ENCODE measurements at places on chromosomes 4 and X. TPM values are rescaled to one million over a fixed set of nuclear protein-coding genes. Genes with fewer than 3 reads are reported as not detected.

DNA sequence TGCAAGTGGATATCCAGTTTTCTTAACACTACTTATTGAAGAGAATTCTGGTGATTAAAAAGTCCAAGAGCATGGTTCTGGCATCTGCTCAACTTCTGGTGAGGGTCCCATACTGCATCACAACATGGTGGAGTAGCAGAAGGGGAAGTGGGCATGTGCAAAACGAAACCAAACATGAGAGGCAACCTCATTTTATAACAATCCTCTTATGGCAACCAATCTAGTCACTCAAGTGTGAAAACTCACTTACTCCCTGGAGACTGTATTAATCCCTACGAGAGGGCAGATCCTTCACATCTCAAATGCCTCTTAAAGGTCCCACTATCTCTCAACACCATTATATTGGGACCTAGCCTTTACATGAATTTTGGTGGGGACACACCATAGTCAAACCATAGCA lies 55.4 kb upstream of the TRO start:
- no peak for DNase-seq

DNA sequence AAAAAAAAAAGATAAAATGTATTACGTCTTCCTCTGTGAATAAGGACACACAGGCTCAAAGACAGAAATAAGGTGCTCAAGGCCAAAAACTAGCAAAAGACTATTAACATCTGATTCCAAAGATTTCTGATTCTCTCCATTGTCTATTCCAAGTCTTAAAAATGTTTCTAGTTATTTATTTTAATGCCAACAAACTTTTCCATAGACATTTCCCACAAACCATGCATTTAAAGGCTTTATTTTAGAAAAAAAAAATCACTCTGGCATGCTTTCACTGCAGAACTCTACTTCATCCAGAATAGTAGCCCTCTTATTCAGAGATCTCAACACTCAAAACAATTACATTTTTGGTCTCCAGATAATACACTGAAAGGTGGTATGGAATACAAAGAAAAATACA lies 545.0 kb upstream of the TENM3 start:
- no peak for DNase-seq

DNA sequence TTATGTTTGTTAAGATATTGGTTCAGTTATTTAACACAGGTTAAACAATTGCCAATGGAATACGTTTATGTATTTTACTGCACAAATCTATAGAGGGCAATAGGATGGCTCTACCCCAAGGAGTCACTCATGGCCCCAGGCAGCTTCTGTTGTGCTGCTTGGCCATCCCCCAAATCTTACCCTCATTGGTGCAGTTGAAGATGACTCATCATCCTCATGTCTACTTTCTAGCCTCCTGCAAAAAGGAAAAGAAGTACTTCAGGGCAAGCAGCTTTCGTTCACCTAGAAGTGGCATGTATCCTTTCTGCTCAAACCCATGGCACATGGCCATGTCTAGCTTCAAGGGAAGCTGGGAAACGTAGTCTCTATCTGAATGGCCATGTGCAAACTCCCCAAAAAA lies 14.2 kb downstream of the PHOX2B start:
- DNase-seq, result no peak

- peak; percentile 31 for DNase-seq
Measured at GRCh38 chrX:50470103-50471031, at the start of gene DGKK. Gene DGKK, minus strand, starts transcription at chrX:50470825. Its CDS starts 147 bp downstream, at chrX:50470678.

GRCh38 chr4:25020236-25020635 lies 10.5 kb downstream of the LGI2 start:
- DNase-seq, result peak; percentile 39

- peak; percentile 11 for DNase-seq
Measured at GRCh38 chr4:2837904-2838496, 5.6 kb upstream of the ADD1 start.

DNA sequence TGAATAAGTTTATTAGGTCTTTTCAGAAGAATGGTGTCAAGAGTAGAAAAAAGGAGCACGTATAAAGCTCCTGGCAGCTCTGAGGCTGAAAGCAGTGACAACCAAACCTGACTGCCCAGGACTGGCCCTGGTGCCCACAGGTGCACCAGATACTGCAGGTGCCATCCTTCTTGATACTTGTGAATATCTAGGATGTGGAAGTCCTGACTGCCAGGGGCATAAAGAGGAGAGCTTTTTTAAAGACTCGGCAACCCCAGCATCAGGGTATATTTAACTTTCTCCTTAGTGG lies 60.7 kb downstream of the TMEM150C start:
- no peak for DNase-seq

DNA sequence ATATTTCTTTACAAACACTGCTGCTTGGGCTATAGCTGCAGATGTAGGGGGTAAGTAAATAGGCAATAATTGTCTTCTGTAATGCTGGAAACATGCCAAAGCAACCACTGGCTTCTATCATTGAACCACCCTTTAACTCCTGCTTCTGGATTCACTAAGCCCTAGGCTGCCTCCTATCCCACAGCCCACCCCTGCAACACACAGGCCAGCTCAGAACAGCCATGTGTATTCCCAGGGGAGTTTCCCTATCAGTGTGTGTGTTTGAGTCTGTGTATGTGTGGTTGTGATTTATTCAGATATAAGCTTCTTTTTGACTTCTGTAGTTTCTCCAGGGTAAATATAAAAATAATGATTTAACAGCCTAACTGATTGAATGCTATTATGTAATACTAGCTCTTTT lies 291.3 kb downstream of the PCDH10 start:
- DNase-seq, result no peak

DNA sequence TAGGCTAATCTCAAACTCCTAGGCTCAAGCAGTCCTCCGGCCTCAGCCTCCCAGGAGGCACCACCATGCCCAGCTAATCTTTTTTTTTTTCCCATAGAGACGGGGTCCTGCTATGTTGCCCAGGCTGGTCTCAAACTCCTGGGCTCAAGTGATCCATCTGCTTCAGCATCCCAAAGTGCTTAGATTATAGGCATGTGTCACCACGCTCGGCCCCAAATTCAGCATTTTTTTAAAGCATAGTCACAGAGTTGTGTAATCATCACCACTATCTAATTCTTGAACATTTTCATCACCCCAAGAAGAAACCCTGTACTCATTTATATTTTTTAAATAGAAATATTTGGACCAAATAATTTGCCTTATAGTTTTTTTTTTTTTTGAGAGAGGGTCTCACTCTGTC lies 10.3 kb downstream of the CENPI start:
- no peak for DNase-seq

DNA sequence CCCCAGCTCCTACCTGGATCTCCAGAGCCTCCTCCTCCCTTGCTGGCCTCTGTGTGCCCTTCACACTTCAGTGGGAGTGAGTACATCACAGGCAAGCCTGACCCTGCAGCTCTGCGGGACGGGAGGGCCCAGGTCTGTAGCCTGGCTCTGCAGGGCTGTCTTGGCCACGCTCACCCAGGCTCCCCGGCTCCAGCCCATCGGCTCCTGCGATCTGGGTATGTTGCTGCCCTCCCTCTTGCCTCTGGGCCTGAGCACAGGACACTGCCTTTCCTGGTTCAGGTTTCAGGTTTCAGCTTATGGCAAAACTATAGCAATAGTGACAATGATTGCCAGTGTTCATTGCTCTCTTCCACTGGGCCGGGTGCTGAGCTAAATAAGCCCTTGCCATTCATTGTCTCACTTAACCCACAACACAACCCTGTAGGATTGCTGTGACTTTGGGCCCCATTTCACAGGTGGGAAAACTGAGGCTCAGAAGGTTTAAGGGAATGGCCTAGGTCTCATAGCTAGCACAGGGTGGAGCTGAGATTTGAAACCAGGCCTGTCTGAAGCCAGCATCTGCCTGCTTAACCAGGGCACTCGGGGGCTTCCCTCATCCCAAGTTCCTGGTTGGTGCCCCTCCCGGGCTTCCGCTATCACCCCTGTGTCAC lies 44.6 kb upstream of the SORCS2 start:
- no peak for DNase-seq

- no peak for DNase-seq
Measured at GRCh38 chrX:20181598-20182329, 40.1 kb upstream of the EIF1AX start.

DNA sequence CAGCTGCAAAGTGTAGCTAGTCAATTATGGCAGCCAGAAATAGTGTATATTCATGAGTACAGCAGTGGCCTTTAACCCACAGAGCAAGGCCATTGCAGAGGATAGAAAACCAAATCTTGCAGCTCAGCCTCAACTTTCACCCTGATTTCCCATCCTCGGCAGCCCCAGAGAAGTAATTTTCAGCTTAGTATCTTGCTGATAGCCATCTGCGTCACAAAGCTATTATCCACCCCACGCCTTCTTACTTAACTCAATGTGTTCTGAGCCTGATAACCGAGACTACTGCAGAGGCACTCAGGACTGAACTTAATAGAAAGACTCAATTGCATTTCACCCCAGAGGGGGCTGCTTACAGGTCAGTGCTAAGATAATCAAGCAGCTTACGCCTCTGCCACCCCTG lies 174.5 kb upstream of the MAOA start:
- DNase-seq, result no peak

DNA sequence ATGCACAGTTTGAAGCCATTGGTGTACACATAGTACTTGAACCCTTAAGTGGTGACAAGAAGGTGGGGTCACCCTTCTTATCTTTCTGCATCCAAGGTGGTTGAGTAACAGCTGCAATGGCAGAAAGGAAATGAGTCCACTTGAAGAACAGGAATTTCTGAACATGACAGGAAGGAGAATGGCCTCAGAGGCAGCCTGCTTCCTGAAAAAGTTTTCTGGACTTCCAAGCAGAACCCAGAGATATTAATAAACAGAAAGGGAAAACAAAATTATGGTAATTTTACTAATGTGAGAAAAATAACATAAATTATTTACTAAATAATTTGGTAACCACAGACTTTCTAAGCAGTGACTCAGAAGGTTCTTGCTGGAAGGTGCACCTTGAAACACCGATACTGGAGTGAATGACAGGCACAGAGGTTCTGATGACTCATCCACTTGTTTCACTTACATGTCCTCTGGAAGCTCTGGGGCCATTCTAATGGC lies 119.9 kb upstream of the HS3ST1 start:
- DNase-seq, result peak; percentile 69

- DNase-seq, result no peak
Measured at GRCh38 chr4:139454111-139455045, at the start of gene RAB33B. Gene RAB33B, plus strand, starts transcription at chr4:139454121. Its CDS starts 75 bp downstream, at chr4:139454196.

GRCh38 chrX:130025256-130025655 lies 42.8 kb downstream of the BCORL1 start:
- no peak for DNase-seq

- no peak for DNase-seq
Measured at GRCh38 chrX:48492293-48492910, 16.4 kb upstream of the PORCN start.

DNA sequence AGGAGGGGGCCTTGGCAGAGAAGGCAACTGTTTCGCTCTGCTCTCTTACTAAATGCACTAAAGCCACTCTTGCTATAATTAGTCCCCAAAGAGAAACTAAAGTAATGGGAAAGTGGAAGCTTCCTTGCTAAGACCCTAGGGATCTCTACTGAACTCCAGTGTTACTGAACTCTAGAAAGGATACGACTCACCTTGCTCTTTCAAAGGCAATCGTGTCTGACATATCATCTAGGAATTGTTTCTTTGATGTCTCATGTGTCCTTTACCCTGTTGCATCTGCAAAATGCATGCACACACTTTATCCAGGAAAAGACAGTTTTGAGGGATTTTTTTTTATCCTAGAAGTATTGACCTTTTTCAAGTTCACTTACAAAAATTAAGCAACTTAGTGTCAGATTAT lies 148.1 kb upstream of the FAM9B start:
- no peak for DNase-seq

GRCh38 chr4:119138046-119138445 lies 2.4 kb downstream of the MYOZ2 start:
- DNase-seq, result peak; percentile 27

- DNase-seq, result peak; percentile 67
Measured at GRCh38 chrX:110146521-110146920, 143.6 kb downstream of the TMEM164 start.

GRCh38 chrX:41265615-41266014 lies 68.3 kb upstream of the DDX3X start:
- DNase-seq, result no peak

- DNase-seq, result no peak
Measured at GRCh38 chrX:135170468-135170867, 730 bp downstream of the CT55 start.

- no peak for DNase-seq
Measured at GRCh38 chrX:52437212-52437611, 58.4 kb upstream of the XAGE1A start.

DNA sequence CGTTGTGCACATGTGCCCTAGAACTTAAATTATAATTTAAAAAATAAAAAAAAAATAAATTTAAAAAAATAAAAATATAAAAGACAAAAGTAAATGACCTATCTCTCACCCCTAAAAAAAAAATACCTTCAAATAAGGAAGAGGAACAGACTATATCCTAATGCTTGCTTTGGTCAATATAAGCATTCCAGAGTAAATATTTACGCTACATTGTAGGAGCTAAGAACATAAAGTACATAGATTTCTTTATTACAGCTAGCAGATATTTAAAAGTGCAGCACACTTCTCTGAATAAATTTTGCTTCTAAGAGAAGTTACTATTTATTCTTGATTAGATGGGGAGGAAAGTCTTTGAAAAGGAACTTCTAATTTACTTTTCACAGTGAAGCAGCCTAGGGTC lies 24.5 kb upstream of the UGT2B11 start:
- no peak for DNase-seq

GRCh38 chrX:103630171-103630511 lies 1.4 kb downstream of the TCEAL1 start:
- DNase-seq, result no peak

DNA sequence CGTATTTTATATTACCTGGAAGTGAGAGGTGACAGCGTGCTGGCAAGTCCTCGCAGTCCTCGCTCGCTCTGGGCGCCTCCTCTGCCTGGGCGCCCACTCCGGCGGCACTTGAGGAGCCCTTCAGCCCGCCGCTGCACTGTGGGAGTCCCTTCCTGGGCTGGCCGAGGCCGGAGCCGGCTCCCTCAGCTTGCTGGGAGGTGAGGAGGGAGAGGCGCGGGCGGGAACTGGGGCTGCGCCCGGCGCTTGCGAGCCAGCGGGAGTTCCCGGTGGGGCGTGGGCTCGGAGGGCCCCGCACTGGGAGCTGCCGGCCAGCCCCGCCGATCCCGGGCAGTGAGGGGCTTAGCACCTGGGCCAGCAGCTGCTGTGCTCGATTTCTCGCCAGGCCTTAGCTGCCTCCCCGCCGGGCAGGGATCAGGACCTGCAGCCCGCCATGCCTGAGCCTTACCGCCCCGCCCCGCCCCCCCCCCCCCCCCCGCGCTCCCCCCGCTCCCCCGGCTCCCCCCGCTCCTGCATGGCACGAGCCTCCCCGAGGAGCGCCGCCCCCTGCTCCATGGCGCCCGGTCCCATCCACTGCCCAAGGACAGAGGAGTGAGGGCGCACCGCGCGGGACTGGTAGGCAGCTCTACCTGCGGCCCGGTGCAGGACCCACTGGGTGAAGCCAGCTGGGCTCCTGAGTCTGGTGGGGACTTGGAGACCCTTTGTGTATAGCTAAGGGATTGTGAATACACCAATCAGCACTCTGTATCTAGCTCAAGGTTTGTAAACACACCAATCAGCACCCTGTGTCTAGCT lies 298.9 kb upstream of the MAGEB16 start:
- DNase-seq, result no peak

CENPVL2 gene
- polyA plus RNA-seq, result not detected

ARAP2 gene
- 5.9 TPM for polyA plus RNA-seq

GLUD2 gene
- 4.4 TPM for polyA plus RNA-seq

PSAPL1 gene
- polyA plus RNA-seq, result 4.4 TPM

UGT2A1 gene
- not detected for polyA plus RNA-seq

SMPX gene
- 3.0 TPM for polyA plus RNA-seq

GPRASP1 gene
- 3.3 TPM for polyA plus RNA-seq

SPRY1 gene
- 40.1 TPM for polyA plus RNA-seq

SMIM9 gene
- not detected for polyA plus RNA-seq

UGT2B11 gene
- polyA plus RNA-seq, result 3.2 TPM

PCYT1B gene
- polyA plus RNA-seq, result 7.8 TPM

HERC5 gene
- polyA plus RNA-seq, result 2.2 TPM

LANCL3 gene
- polyA plus RNA-seq, result 0.30 TPM

SYNPO2 gene
- polyA plus RNA-seq, result 3.5 TPM

TEX28 gene
- not detected for polyA plus RNA-seq

MAML3 gene
- 4.1 TPM for polyA plus RNA-seq
